ENCODE measurements at places on chromosomes 11 and 22. TPM values are rescaled to one million over a fixed set of nuclear protein-coding genes. Genes with fewer than 3 reads are reported as not detected.

- DNase-seq = no peak
Measured at GRCh38 chr22:19811811-19812771, 42.6 kb downstream of the GNB1L start.

DNA sequence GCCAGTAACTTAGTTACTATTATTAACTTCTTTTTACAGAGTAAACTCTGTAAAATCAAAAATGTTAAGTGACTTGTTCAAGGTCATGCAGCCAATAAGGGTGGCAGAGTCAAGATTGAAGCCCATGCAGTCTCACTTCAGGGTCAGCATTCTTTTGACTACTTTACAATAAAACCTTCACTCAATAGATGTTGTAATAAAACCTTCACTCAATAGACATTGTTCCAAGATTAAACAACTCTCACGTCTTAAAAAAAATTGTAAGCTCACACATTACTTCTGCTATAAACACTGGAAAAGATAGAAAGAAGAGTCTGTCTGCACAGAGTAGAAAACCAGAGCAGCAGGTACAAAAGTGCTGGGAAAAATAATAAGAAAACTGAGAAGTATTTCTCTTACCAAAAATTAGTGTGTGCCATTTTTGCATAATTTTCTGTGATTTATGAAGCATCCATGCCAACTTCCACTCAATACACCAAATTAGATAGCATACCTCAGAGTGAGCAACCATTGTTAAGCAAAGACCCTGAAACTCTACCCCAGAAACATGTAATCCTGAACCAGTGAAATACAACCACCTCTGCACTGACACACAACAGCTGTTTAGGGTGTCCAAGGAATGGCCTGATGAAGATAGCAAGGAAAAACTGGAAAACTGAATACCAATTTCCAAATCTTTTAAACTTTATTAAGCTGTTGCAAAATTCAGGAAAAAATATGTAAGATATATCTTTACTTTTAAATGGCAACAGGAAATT lies 4.9 kb upstream of the SOX6 start:
- DNase-seq = peak; percentile 16

- DNase-seq = no peak
Measured at GRCh38 chr11:46778416-46778815, 59.4 kb downstream of the F2 start.

- no peak for DNase-seq
Measured at GRCh38 chr22:17380359-17381087, 11.3 kb downstream of the CECR2 start.

- DNase-seq = no peak
Measured at GRCh38 chr11:61820174-61820573, 3.4 kb upstream of the FADS1 start.

DNA sequence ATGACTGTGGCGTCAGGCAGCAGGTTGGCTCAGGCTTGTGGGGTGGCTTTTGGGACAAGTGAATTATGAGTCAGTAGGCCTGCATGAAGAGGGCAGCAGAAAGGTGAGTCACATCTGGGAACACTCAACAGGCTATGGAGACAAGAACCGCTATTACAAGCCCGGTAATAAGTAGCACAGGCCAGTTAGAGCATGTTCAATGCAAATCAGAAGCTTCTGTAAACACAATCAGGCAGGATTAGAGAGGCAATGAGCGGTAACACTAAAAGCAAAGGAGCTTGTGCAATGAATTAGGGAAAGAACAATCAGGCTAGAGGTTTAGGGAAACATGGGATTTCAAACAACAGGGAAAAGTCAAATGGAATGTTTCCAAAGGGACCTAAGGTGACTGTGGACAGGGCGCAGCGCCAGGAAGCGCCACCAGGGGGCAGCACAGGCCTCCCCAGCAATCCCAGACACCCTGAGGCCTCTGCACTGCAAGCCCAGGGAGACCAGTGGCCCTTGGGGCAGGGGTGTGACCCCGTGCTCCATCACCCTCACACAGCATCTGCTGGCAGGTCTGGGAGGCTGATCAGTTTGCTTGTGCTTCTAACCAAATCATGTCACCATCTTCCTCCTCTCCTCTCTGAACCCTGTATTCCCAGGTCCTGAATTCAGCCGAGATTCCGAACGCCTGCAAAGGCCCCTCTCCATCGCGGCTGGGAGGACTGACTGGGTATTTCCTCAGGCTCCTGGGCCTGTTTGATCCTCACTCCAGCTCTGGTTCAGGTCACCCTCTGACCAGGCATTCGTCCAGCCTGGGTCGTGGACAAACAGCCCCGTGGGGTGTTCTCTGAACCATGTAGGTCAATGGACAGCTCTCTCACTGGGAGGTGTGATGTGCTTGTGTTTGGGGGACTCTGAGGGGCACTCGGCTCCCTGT lies 50.0 kb downstream of the C11orf58 start:
- no peak for DNase-seq

- peak; percentile 90 for DNase-seq
Measured at GRCh38 chr11:10540915-10541560, at the start of gene RNF141. TSS of gene RNF141 (minus strand) at chr11:10541187. CDS start at chr11:10534158, 7,029 bp downstream.

GRCh38 chr11:101030015-101030414 lies 99.6 kb downstream of the PGR start:
- DNase-seq = no peak

- no peak for DNase-seq
Measured at GRCh38 chr22:44133161-44133560, 47.6 kb upstream of the PARVG start.

GRCh38 chr11:126327281-126328000 lies 23.6 kb downstream of the DCPS start:
- no peak for DNase-seq

DNA sequence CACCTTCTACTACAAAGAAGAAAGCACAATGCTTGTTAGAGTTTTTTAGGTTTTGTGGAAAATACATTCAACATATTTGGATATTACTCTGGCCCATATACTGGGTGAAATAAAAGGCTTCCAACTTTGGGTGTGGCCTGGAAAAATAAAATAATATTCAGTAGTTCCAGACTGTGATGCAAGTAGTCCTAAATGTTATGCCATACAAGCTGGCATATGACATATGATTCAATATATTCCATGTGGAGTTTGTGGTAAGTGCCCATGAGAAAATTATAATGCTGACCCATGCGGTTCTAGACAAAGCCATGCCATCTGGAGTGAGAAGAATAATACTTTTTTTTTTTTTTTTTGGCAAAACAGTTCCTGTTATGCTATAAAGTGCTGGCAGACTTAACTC lies 683.3 kb downstream of the LUZP2 start:
- DNase-seq = no peak

GRCh38 chr11:9269492-9270013 lies 4.4 kb upstream of the DENND5A start:
- DNase-seq = no peak

DNA sequence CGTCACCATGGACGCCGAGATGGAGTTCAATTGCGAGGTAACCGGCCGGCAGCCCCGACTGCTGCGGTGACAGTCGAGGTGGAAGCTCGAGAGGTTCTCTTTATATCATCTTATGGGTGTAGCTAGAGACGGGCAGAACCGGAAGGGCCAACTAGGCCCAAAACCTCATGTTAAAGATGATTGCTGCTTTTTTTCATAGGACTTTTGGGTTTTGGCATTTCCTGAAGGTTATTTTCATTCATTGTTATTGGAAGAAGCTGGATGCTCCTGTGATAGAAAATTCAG lies 585 bp downstream of the NF2 start:
- no peak for DNase-seq

DNA sequence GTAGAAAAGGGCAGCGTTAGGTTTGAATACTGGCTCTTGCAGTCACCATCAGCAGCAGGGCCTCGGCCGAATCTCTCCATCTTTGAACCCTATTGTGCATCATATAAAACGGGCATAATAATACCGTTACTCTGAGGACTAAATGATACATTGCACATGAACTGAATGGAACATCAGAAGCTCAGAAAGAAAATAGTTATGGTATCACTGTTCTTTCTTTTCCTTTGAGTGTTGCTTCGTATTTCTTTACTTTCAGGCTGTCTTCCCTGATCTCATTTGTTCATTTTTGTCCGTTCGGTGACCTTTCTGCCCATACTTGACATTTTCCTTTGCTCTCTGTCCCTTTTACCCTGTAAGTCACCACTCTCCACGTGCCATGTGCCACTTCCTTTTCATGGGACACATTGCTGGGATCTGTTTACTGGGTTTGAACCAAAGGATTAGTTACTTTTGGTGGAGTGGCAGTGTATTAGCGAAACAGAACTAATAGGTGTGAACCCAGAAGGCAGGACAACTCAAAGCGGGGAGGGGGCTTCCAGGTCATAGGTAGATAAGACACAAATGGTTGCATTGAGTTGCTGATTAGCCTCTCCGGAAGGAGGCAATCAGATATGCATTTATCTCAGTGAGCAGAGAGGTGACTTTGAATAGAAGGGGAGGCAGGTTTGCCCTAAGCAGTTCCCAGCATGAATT lies 717 bp upstream of the ZNF202 start:
- DNase-seq = no peak

DNA sequence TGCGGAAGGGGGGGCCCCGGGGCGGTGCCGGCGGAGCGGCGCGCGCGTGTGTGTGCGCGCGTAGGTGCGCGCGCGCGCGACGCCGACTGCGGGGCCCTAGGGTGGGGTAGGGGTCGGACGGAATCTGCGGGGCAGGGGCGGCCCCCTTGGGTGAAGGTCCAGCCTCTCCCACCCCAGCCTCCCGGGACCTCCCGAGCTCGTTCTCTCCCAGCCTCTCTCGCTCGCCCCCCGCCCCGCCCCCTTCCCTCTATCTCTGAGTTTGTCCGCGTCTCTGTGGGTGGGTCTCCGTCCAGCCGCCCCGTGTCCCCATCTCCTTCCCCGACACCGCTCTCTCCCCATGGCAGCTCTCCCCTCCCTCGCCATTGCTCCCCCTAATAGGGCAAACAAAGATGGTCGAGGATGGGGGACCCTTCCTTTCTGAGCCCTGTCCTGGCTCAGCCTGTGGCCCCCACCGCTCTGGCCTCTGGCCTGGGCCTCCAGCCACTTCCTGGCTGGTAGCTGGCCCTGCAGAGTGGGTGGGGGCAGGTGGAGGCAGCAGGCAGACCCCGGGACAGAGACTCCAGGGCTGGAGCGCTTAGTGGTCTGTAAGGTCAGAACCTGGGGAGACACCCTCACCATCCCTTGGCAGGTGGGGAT lies 33.0 kb upstream of the PRR5 start:
- DNase-seq = no peak

DNA sequence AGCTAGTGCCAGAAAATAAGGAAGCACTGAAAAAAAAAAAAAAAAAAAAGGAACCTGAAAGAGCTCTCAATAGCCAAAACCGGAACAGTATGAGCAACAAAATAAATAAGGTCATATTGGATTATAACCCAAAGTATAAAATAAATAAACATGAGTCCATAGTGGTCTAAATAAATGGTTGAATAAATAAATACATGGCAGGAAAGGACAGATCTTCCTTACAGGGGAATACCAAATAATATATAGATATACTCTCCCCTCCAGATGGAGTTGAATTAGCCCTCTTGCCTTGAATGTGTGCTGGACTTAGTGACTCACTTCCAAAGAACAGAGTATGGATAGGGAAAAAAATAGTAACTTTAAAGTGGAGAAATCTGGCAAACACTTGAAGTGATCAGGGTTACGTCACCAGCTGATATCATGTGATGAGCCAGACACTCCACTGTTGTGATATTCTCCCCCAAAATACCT lies 14.3 kb upstream of the ARRB1 start:
- no peak for DNase-seq

DNA sequence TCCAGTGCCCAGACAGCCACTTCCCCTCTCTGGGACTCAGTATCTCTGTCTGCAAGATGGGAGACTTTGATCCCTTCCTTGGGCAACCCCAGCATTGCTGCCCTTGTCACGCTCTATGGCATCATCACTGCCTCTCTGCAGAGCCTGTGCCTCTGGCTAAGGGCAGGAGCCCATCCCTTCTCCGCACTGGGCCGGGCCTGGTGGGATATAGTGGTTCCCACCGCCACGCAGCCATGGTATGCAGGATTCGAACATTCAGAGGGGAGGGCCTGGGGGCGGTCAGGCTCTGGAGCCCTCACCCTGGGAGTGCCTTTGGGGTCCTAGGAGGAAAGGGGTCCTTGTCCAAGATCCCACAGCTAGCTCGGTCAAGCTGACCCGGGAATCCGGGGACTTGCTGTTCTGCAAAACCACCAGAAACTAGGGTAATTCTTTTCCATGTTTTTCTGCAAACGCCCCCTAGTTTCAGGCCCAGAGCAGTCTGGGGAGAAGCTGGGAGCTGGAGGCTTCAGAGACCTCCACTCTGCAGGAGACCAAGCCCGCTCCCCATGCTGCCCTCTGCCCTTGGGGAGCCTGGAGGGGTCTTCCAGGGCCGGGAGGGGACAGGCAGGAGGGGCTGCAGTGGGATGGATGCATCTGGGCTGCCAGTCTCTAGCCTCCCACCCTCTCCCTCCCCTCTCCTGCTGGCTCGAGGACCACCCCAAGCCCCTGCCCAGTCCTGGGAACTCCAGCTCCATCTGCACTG lies 24.4 kb upstream of the CBX7 start:
- DNase-seq = no peak

DNA sequence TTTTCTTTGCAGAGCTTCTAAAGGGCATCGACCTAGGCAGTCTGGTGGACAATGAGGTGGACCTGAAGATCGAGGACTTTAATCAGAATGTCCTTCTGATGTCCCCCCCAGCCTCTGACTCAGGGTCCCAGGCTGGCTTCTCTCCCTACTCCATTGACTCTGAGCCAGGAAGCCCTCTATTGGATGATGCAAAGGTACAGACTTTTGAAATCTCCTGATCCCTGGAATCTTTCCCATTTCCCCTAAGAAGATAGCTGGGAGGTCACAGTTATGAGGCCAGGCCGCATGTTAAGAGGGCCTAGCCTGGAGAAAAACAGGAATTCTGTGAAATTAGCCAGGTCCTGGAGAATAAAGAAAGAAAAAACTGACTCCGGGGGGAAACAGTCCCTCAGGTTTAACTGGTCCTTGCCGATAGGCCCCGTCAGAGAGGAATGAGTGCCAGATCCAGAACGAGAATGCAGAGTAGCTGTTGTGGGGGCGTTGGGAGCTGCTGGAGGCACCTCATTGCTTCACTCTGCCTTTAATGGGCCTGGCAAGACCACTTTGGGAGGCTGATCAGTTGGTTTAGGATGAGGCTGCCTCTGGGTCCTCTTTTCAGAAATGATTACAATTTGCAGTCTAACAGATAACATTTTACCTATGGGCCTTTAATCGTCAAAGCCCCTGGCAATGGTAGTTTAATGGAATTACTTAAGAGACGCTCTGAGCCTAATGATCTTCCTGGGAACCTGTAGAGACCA lies 39.2 kb downstream of the SHISA8 start:
- DNase-seq = no peak

Gene PAFAH1B2
- 76.5 TPM for polyA plus RNA-seq

Gene ZNF215
- 3.6 TPM for polyA plus RNA-seq

Gene OR8G1
- polyA plus RNA-seq = not detected

Gene HEPHL1
- 0.14 TPM for polyA plus RNA-seq

Gene INS
- not detected for polyA plus RNA-seq

Gene GLB1L2
- 23.3 TPM for polyA plus RNA-seq

Gene SULT4A1
- 1.9 TPM for polyA plus RNA-seq

Measured in right renal cortex interstitium (tissue), 3 donors.